ENCODE measurements at places on chromosomes 3 and 15. TPM values are rescaled to one million over a fixed set of nuclear protein-coding genes. Genes with fewer than 3 reads are reported as not detected.

The CPEB1 gene
- polyA plus RNA-seq = 0.87 TPM

DNA sequence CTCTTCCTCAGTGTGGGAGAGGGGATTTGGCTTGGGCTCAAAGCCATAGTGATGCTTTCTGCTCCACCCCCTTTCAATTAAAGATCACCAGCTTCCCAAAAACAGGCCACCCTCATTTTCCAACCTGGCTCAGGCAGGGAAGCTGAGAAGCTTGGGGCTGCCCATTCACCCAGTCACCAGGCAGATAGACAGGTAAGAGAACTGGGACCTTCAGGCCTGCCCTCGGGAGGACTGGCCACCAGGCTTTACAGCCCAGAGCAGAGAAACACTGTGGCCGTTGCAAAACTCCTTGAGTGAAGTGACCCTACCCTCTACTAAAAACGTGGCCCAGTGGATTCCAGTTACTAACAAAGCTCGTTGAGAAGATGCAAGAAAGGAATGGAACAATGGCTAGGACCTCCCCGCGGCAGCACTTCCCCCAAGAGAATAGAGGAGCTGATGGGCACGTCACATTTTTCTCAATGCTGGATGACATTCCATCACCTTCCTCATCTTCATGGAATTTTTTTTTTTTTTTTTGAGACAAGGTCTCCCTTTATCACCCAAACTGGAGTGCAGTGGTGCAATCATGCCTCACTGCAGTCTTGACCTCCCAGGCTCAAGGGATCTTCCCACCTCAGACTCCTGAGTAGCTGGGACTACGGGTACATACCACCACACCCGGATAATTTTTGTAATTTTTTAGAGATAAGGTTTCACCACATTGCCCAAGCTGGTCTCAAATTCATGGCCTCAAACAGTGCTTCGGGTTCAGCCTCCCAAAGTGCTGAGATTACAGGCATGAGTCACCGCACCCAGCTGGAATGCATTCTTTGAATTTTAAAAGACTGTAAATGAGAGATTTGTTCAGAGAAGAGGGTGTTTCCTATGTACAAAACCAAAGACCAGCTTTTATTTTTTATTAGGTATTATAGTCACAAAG, 37.9 kb downstream of the LIPC start:
- DNase-seq = no peak

- DNase-seq = no peak
Measured at GRCh38 chr15:74011610-74012009, 17.1 kb downstream of the PML start.

DNA sequence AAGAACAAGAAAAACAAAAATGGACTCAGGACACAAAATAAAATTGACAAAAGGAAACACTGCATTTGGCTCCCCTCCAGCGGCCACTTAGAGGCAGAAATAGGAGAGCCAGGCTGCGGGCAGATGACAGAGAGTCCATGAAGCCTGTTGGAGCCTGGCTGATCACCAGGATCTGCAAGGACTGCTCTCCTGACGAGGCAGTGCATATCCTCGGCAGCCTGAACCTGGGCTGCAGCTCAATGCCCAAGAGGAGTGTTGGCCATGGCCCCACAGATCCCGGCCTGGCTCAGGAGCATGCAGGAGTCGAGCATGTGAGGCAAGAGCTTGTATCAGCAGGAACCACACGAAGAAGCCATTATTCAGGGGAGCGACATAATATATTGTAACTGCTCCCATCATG, 199.8 kb downstream of the STT3B start:
- DNase-seq = no peak

- no peak for DNase-seq
Measured at GRCh38 chr15:66095871-66096687, 157.5 kb downstream of the MEGF11 start.

The FBXL22 gene
- polyA plus RNA-seq = 33.6 TPM

DNA sequence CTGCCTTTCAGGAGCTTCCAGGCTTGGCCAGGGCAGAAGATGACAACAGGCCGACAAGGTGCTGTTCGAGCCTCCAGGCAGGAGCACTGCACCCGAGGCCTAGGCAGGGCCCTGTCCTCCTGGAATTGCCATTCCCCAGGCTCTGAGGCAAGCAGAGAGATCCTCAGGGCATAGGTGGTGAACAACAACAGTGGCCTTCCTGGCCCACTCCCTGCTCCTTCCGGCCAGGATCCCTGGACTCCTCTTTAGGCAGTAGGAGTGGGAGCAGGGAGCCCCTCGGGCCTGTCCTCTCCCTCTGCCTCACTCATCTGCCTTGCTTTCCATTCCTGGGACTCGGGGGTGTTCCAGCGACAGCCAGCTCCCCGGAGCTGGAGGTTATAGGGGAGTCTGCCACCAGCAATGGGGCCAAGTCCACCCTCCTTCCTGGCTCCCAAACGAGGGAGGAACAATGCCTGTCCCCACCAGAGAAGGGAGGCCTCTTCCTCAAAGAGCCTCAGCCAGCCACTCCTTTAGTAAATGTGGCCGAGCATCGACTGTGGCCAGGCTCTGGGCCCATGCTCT, 135.0 kb downstream of the NUP210 start:
- no peak for DNase-seq

The TGM5 gene
- polyA plus RNA-seq = 0.16 TPM

GRCh38 chr3:73332558-73332957, 271.1 kb downstream of the EBLN2 start:
- DNase-seq = no peak

DNA sequence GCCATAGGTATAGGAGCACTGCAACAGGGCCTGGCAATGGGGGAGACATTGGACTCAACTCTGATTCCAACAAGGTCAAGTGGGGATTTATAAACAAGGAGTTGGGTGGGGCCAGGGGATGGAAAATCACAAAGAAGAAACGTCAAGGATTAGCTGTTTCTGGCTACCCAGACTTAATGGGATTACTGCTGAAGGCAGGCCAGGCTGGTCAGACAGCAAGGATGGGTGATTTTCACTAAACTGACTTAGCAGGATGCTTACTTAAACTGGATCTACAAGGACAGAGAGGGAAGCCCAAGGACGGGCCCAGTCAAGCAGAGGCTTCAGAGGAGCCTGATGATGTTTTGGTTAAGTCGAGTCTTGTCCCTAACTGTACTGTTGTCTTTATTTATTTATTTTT, 76.2 kb downstream of the USP13 start:
- DNase-seq = no peak
